ENCODE measurements at places on chromosomes 11 and 22. TPM values are rescaled to one million over a fixed set of nuclear protein-coding genes. Genes with fewer than 3 reads are reported as not detected.

Gene GLYAT
- polyA plus RNA-seq = 192 TPM

Gene GLYATL1
- polyA plus RNA-seq = 149 TPM

Gene MRGPRX4
- polyA plus RNA-seq = not detected

Gene PHLDA2
- 1.7 TPM for polyA plus RNA-seq

Gene NXPE1
- not detected for polyA plus RNA-seq

Gene PRR5L
- polyA plus RNA-seq = 16.2 TPM

DNA sequence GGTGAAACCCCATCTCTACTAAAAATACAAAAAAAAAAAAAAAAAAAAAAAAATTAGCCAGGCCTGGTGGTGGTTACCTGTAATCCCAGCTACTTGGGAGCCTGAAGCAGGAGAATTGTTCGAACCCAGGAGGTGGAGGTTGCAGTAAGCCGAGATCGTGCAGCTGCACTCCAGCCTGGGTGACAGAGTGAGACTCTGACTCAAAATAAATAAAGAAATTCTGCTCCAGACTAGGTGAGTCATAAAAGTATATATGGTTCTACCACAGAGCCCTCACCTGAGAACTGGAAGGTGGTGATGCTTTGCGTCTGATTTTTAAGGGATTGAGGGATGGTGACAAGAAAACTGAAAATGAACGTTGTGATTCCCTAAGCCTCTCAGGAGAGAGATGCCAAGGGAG lies 58.4 kb downstream of the NTM start:
- no peak for DNase-seq

- DNase-seq = no peak
These were observed 14.1 kb downstream of the FRMD8 start for GRCh38 chr11:65400307-65401072.

GRCh38 chr22:46652081-46652846 lies 32.1 kb downstream of the GRAMD4 start:
- DNase-seq = no peak

- DNase-seq = no peak
These were observed 6.8 kb downstream of the KMT2A start for GRCh38 chr11:118442908-118443589.

DNA sequence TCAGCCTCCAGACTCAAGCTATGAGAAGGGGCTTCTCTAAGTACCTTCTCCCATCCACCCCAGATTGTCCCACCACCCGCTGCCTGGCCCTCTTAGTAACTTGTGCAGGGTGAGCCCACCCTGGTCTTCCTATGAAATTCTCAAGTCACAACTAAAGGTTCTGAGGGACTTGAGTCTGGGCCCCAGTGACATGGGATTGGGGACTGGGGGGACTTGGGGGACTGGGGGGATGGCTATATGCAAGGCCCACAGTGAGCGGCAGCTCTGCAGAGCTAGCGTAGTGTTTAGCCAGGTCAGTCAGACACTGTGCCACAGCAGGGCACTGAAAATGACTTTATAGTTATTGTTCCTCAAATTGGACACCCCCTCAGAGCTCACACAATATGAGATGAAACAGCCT lies 622.3 kb upstream of the CADM1 start:
- DNase-seq = no peak

GRCh38 chr11:116166573-116167465 lies 606.0 kb downstream of the BUD13 start:
- no peak for DNase-seq

DNA sequence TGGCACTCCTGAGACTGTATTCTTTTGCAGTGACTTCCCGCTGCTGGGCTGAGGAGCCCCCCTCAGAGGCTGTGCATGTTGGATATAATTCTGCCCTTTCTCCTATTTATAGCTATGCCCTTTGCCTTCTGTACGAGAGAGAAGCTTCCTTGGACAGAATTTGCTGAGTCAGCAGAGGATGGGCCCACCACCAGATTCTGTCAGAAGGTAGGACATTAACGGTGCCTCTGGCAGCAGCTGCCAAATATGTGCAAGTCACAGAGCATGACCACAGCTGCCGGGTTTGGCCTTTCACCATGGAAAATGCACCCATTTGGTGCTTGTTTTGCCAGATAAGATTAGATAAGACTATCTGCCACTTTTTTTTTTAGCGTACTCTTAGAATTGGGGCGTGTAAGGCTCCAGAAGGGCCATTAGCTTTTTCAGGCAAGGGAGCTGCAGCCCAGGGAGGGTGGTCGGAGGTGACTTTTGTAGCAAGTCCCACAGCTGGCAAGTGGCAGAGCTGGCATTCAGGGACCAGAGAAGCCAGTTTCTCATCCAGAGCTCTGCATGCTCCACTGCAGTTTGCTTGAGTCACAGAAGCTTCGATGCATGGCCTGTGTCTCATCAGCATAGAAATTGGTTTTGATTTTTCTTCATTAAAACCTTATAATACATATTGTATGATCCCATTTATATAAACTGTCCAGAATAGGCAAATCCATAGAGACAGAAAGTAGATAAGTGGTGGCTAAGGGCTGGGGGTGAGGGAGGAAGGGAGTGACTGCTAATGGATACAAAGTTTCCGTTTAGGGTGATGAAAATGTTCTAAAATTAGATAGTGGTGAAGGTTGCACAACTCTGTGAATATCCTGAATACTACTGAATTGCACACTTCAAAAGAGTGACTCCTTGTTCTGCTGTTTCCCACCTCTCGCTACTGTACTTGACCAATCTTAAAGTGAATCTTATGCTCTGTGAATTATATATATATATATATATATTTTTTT lies 15.8 kb downstream of the UPB1 start:
- no peak for DNase-seq

DNA sequence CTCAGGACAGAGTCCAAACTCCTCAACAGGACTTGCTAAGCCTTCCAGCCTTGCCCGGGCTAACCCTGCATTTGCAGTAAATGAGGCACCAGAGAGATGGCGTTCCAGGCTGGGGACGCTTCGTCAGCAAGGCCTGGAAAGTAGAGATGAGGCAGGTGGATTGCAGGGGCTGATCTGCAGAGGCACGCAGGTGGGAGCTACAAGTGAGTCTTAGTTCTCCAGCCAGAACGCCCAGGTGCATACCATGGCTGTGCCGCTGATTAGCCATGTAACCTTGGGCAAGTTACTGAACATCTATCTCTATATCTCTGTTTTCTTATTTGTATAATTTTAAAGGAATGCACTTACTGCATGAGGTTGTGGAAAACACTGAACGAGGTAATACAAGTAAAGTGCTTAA lies 52.7 kb upstream of the BARX2 start:
- DNase-seq = no peak

DNA sequence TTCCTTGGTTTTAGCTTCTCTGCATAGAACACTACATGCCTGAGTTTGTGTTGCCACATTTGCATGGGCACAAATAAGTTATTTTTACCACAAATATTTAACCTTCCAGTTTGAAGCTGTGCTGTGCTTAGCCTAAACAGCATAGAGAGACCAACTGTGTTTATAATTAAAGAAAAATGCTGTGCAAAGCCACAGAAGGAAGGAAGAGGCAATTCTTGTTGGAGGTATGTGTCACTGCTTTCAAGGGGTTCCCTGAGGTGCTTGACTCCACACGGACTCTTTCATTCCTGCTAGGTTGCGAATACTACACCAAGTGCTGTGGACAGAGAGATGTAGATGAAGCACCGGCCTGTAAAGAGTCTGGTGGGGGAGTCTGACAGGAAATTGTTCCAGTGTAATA lies 47.6 kb upstream of the OLFML1 start:
- no peak for DNase-seq

DNA sequence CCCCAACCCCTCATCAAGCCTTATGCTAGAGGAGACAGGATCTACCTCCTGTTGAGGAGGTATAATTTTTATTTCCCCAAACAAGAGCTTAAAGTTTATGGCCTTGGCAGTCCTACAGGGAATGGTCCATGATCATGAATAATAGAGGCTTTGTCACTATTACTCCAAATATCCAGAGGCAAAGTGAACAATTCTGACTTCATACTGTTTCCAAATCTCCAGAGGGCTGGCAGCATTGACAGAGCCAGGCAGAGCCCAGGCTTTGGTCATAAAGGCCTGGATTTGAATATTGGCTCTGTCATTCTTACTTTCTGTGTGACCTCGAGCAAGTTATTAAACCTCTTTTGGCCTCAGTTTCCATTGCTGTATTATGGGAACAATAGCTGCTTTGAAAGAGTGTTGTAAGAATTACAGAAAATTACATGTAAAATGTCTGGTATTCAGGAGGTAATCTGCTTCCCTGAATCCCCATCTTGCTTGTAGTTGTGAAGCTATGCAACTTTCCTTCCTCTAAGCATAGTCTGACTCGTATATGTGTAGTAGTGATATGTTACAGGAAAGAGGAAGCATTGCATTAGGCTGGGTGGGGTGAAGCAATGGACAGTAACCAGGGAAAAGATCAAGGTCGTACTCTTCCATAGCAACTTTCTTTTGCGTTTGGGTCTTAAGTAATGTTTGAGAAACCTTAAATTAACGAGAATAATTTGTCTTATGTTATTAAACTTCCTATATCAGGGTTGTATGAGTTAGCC lies 88.8 kb downstream of the CD44 start:
- no peak for DNase-seq

DNA sequence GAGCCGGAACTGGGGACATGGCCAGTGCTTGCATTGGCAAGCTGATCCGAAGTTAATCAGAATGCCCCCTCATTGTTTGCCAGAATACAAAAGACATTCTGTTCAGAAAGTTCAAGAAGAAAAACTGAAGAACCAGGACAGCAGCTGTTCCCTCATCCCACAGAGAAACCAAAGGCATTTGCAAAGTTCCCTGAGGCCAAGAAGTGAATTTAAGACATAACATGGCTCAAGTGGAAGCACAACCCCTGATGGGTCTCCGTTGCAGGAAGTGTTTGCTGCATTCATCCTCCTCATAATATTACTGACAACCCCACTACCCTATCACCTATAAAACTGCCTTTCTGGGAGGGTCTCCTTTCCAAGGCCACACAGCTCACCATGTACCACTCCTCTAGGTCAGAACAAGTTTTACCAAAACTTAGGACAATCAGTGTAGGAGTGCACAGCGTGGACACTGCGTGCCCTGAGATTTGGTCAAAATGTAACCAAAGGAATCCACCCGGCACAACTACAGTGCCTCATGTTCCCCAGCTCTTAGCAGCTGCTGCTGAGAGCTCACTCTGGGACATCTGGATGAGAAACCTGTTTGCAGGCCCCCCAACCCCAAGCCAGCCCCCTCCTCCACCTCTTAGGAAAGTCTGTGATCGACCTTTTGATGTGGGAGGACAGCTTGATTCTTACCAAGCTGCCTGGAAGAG lies 101.6 kb upstream of the AKIP1 start:
- no peak for DNase-seq

- no peak for DNase-seq
These were observed 579 bp downstream of the PICALM start for GRCh38 chr11:86068138-86068871.

DNA sequence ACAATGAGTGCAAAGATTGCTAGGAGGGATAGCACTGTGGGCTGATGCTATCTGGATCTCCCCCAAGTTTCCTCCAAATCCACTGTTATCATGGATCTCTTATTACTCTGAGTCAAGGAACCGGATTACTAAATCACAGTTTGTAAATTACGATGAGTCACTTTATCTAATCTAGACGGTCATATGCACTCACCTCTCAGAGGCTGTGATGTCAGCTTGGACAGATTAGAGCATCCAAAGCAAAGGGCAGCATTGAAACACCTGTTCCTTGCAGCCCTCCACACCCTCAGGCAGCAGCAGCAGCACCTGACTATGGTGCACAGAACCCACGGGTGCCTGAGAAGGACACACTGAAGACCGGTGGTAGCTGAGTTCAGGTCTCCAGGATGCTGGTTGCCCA lies 14.0 kb upstream of the POU2AF1 start:
- no peak for DNase-seq

DNA sequence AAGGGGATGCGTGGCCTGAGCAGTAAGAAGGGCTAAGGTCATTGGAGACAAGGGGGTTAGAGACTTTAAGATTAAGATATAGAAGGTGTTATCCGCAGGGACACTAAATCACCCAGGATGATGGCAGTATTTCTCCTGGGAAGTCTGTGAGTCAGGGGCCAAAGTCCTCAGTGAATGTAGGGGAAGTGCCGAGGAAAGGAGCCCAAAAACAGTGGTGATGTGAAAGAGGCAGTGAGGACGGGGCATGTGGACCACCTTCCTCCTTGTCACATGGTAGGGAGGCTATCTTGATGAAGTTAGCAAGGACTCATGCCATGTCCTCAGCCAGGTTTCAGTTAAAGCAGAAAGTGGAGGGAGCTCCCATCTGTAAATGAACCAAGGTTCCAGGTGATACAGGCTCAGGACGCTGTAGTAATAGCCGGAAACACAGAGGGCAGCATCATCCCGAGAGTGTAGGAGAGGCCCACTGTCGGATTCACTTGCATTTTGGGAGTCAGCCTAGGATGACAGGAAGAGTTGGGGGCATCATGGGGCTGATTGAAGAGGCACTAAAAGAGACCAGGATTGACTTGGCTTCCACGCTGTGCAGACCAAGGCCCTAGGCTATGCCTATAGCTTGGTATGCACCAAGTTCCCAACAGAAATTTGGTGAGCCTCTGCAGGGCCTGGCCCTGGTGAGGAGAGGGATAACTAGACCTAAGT lies 33.5 kb downstream of the WEE1 start:
- no peak for DNase-seq

GRCh38 chr22:44735518-44736428 lies 16.6 kb upstream of the ARHGAP8 start:
- DNase-seq = no peak

DNA sequence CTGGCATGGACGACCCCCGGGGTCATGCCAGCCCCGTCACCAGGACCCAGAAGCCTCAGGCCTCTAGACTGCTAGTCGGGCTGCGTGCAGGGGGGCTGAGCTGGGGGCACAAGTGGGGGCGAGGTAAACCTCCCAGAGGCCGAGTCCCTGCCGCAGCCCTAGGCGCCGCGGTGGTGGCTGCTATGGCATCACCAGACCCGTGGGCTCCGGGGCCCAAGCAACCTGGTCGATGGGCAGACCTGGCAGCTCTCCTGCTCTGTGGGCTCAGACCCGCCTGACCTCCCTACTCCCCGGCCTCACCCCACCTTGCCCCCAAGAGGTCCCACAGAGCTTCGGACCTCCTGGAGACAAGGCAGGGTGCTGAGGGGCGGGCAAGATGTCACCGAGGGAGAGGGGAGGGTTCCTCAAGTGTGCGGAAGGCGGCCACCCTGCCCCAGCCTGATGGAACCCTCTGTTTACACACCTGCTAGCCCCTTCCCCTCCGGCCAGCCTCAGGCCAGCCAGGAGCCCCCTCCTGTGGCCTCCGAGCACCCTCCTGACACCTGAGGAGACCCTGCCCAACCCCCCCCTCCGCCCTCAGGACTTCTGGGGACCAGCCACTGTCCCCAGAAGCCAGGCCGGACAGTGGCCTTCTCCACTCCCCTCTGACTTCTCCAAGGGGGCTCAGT lies 9.4 kb downstream of the IGF2 start:
- DNase-seq = no peak

DNA sequence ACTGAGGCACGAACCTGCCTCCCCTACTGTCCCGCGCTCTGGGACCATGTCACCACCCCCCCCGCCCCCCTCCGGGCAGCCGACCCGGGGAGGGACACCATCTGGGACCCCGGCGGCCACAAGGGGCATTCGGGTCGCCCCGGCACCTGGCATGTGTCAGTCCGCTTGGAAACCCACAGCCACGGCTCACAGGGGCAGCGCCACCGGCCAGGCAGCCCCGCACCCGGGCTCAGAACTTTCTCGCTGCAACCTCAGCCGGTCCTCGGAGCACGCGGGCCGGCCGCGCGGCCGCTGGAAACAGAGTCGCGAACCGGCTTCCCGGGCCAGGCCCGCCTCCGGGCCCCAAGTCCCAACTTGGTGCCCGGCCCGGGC lies 159.9 kb upstream of the GRK3 start:
- DNase-seq = no peak
